ENCODE measurements at places on chromosomes 1 and 21.

GRCh38 chr1:9900142-9901043 is 9.7 kb downstream of the CTNNBIP1 start:
- peaks cover 12% of the 10 kb centered on the region for H3K4me1 ChIP-seq
- DNase-seq: peak; percentile 51
- no peaks in the 10 kb centered on the region for H3K27me3 ChIP-seq
- H3K4me3 ChIP-seq: peak overlapping the region; percentile 49
- peak overlapping the region; percentile 63 for H3K27ac ChIP-seq

DNA sequence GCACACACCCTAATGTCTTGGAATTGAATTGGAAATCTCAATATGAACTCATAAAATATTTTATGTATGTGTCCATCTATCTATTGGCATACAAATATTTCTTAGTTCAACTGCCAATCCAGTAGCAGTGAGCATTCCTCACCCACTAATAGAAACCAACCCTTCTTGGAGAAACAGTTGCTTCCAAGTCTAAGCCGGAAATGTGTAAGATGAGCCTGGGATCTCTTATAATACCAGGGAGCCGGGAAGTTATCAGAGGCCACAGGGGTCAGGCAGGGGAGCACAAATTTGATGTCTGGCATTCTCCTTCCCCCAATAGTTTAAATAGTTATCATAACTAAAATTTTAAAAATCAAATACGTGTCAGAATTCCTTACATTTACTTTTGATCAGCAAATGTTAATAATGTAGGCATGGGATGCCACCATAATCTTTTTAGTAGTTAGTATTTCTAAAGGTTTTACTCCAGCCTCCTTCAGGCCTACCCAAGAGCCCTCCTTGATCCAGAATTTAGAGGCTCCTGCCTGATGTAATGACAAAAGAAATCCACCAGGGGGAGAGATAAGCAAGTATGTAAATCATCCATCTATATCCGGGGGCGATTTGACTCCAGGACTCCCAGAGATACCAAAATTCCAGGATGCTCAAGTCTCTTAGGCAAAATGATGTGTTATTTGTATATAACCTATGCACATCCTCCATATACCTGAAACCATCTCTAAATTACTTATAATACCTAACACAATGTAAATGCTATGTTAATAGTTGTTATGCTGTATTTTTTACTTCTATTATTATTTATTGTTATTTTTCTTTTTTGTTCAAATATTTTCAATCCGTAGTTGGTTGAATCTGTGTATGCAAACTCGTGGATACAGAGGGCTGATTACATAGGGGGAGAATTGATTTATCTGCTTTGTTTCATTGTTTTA is 218.7 kb upstream of the COA6 start:
- H3K4me3 ChIP-seq: no peak overlapping the region

DNA sequence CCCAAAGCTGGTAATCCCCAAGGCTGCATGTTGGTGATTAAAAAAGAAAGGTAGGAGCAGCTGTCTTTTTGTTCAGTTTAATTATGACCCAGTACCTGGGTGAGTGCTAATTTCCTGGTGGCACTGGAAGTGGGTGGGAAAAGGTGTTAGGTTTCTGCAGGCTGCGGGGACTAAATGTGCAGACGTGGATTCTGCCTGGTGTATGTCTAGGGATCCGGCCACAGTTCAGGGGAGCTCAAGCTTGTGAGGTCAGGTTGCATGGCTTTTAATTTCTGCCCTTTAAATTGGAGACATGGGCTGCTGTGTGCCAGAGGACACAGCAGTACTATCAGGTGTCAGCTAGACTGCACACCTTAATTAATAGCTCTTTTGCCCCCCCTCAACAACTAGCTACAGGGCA is 20.3 kb upstream of the TBX19 start:
- H3K27me3 ChIP-seq: no peaks in the 10 kb centered on the region
- H3K4me1 ChIP-seq: peaks cover 15% of the 10 kb centered on the region
- DNase-seq: no peak

DNA sequence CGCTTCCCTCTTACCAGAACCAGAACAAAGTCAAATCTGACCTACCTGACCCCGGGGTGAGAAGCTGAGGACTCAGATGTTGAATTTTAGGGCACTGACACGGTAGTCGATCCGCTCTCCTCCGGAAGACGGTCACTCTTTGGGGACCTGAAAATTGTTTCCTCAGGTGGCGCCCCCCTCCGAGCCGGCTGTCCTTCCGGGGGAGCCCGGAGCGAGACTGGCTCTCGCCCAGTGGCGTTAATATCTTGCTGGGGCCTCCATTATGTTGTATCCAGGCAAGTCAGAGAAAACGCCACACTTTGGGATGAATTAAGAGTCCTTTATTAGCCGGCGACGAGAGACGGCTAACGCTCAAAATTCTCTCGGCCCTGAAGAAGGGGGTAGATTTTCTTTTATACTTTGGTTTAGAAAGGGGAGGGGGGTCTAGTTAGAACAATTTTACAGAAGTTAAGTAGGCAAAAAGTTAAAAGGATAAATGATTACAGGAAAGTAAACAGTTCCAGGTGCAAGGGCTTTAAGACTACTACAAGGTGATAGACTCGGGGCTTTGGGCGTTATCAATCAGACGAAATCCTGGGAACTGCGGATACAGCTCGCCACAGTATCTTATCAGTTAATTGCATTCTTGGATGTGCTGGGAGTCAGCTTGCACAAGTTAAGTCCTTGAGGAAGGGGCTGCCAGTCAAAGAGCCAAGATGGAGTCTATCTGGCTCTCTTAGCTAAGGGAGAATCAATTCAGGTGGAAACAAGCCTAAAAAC is 269.5 kb downstream of the DSCAM start:
- no peak overlapping the region for H3K27ac ChIP-seq
- no peaks in the 10 kb centered on the region for H3K27me3 ChIP-seq
- no peaks in the 10 kb centered on the region for H3K4me1 ChIP-seq
- no peaks in the 10 kb centered on the region for H3K36me3 ChIP-seq
- DNase-seq: no peak

DNA sequence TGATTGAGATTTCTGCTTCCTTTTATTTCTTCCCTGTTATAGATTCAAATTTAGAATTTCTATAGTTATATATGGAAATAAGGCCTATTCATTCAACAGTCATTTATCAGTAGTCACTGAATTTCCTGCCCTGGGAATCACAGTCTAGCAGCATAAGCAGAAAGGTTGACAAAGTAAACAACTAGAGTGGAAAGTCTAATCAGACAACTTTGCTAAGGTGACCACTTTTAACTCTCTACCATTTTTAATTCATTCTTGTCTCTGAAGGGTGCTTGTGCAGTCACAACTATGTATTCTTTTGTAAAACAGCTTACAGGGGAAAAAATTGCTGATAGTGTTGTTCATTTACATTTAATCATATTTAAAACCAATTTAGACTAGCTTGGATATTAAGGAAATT is 66.1 kb upstream of the PLA2G4A start:
- H3K27me3 ChIP-seq: no peaks in the 10 kb centered on the region
- DNase-seq: no peak
- no peak overlapping the region for H3K4me3 ChIP-seq
- H3K4me1 ChIP-seq: no peaks in the 10 kb centered on the region

DNA sequence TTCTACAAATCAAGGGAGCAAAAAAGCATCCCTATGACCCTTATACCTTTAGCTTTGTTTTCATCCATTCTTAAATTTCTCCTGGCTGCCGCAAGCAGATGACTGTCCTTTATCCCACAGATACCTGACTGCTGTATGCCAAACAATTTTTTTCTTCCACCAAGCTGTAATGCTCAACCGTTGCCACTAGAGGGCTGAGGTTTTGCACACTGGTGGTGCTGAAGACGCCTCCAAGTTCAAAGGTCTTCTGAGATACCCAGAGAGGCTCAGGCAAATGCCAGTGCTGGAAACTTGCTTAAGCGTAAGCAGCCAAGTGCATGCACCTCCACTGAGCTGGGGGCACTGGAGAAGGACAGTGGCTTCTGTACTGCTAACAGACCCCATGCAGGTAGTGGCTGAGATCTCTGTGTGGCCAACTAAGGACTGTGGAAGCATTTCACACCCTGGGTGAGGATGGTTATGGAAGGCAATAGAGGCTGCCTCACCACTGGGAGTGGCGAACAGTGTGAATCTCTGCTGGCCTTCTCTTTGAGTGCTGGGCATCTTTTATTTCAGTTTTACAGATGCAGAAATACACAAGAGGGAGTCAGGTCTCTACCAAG is 28.5 kb downstream of the CNIH3 start:
- no peaks in the 10 kb centered on the region for H3K27me3 ChIP-seq
- no peaks in the 10 kb centered on the region for H3K4me1 ChIP-seq
- no peaks in the 10 kb centered on the region for H3K36me3 ChIP-seq
- DNase-seq: no peak
- H3K27ac ChIP-seq: no peak overlapping the region
- H3K4me3 ChIP-seq: no peak overlapping the region

DNA sequence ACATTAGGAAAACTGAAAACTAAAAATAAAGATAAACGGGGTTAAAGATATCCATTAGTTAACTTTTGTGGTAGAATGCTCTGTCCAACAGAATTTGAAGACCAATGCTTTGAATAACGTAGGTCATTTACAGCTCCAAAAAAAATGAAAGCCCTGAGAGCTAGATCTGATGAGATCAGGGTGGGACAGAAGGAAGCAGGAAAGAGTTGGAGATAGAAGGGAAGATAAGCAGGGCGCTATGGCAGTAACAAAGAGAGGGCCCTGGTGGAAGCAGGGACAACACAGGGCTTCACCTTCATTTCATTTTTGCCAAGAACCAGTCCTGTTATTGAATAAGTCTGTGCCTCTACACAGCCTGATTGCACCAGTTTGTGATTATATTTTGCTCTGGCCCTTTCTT is 51.0 kb upstream of the RGS8 start:
- H3K4me3 ChIP-seq: no peak overlapping the region
- no peak overlapping the region for H3K27ac ChIP-seq
- DNase-seq: no peak
- H3K27me3 ChIP-seq: no peaks in the 10 kb centered on the region
- no peaks in the 10 kb centered on the region for H3K36me3 ChIP-seq

GRCh38 chr1:181151378-181152326 is 63.2 kb downstream of the IER5 start:
- peaks cover 20% of the 10 kb centered on the region for H3K4me1 ChIP-seq
- H3K36me3 ChIP-seq: no peaks in the 10 kb centered on the region
- no peaks in the 10 kb centered on the region for H3K27me3 ChIP-seq

DNA sequence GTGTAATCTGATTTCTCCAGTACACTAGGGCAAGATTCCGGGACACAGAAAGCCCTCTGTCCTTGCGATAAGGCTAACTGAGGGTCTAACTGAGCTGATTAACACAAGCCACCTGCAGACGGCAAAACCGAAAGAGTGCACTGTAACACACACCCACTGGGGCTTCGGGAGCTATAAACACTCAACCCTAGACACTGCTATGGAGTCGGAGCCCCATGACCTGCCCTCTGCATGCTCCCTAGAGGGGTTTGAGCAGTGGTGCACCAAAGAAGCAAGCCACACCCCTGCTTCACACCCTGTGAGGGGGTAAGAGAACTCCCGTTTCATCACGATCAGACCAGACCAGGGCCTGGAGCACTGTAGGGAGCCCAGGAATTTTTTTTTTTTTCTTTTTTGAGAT is 72.4 kb downstream of the DMRTA2 start:
- no peak for DNase-seq
- no peaks in the 10 kb centered on the region for H3K36me3 ChIP-seq
- no peak overlapping the region for H3K27ac ChIP-seq
- H3K4me3 ChIP-seq: no peak overlapping the region
- no peaks in the 10 kb centered on the region for H3K4me1 ChIP-seq

- peaks cover 2% of the 10 kb centered on the region for H3K4me1 ChIP-seq
- H3K27ac ChIP-seq: no peak overlapping the region
- H3K27me3 ChIP-seq: peaks cover 11% of the 10 kb centered on the region
- no peak for DNase-seq
- H3K4me3 ChIP-seq: no peak overlapping the region
- no peaks in the 10 kb centered on the region for H3K36me3 ChIP-seq
These were observed 7.3 kb upstream of the TBX15 start for GRCh38 chr1:118995312-118996016.

GRCh38 chr1:218874313-218874712 is 299.4 kb upstream of the LYPLAL1 start:
- no peak overlapping the region for H3K4me3 ChIP-seq
- no peak overlapping the region for H3K27ac ChIP-seq
- no peak for DNase-seq
- no peaks in the 10 kb centered on the region for H3K36me3 ChIP-seq

GRCh38 chr1:47948126-47948525 is 49.1 kb downstream of the TRABD2B start:
- no peaks in the 10 kb centered on the region for H3K4me1 ChIP-seq
- no peaks in the 10 kb centered on the region for H3K27me3 ChIP-seq
- no peak for DNase-seq
- no peak overlapping the region for H3K27ac ChIP-seq
- H3K4me3 ChIP-seq: no peak overlapping the region

DNA sequence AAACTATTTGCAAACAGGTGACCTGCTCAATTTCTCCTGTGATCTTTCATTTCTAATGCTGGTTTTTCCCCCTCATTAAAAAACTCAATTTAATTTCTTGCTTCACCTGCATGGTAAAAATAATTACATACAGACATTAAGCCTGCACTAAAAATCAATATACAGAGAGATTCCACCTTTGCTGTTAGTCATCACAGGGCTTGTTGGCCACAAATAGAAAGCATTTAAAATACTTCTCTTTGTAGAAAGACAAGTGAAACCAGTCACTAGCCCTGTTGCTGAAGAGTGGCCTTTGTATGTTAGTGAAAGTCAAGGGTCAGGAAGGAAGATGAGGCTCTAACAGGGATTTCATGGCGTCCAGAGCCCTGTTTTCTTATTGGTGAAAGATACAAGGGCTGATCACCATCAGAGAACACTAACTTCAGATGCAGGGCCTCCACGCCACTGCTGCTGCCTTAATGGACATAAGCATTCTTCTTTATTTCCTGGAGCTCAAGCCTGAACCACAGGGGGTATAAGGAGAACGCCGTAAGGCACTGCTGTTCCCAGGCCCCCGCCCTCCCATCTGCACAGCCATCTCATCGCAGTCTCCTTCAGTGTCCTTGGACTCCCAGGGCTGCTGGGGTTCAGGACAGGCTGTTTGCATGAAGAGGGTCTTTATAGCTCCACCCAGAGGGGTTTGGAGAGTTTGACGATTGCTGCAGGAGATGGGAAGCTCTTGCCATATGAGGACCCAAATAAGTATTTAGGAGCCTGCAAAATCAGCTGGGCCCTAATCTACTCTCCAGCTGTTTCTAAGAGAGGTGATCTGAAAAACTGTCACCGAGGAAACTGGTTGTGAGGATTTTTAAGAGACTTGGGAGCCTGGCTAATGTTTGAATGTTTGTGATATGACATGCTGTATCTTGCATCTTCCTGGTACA is 117.3 kb upstream of the IRF2BP2 start:
- no peak for DNase-seq
- no peak overlapping the region for H3K4me3 ChIP-seq
- no peaks in the 10 kb centered on the region for H3K27me3 ChIP-seq

- no peaks in the 10 kb centered on the region for H3K27me3 ChIP-seq
- H3K4me1 ChIP-seq: no peaks in the 10 kb centered on the region
- DNase-seq: no peak
- no peak overlapping the region for H3K4me3 ChIP-seq
These were observed 28.8 kb downstream of the CHD5 start for GRCh38 chr1:6151291-6151822.

GRCh38 chr1:152049291-152050083 is 12.7 kb upstream of the S100A11 start:
- H3K27ac ChIP-seq: peak overlapping the region; percentile 96
- H3K4me1 ChIP-seq: peaks cover 3% of the 10 kb centered on the region
- no peak for DNase-seq
- H3K4me3 ChIP-seq: no peak overlapping the region

- H3K27ac ChIP-seq: no peak overlapping the region
- H3K4me1 ChIP-seq: no peaks in the 10 kb centered on the region
- H3K36me3 ChIP-seq: no peaks in the 10 kb centered on the region
- no peak overlapping the region for H3K4me3 ChIP-seq
These were observed 612.9 kb downstream of the PTPRU start for GRCh38 chr1:29849038-29849750.
